H54 (cell line): ENCODE measurements at places on chromosomes 2 and 18.
A peak's percentile ranks its signal among the peaks of the same experiment; 100 is the strongest.

- no peak for DNase-seq
Measured at GRCh38 chr2:36406296-36406695, 50.7 kb downstream of the CRIM1 start.

GRCh38 chr18:31931886-31932240 is 11.1 kb downstream of the TRAPPC8 start:
- no peak for DNase-seq

- DNase-seq = no peak
Measured at GRCh38 chr2:97812931-97813330, 99.6 kb downstream of the ZAP70 start.

GRCh38 chr2:239806758-239807434 is 218.2 kb downstream of the NDUFA10 start:
- no peak for DNase-seq

- DNase-seq = no peak
Measured at GRCh38 chr2:227545990-227546389, 52.7 kb upstream of the SCYGR2 start.

- DNase-seq = no peak
Measured at GRCh38 chr18:23067236-23067635, 68.0 kb upstream of the CABLES1 start.

- no peak for DNase-seq
Measured at GRCh38 chr2:222332116-222332515, 33.3 kb upstream of the PAX3 start.

- DNase-seq = peak; percentile 60
Measured at GRCh38 chr2:45993476-45993991, 303.7 kb upstream of the EPAS1 start.

DNA sequence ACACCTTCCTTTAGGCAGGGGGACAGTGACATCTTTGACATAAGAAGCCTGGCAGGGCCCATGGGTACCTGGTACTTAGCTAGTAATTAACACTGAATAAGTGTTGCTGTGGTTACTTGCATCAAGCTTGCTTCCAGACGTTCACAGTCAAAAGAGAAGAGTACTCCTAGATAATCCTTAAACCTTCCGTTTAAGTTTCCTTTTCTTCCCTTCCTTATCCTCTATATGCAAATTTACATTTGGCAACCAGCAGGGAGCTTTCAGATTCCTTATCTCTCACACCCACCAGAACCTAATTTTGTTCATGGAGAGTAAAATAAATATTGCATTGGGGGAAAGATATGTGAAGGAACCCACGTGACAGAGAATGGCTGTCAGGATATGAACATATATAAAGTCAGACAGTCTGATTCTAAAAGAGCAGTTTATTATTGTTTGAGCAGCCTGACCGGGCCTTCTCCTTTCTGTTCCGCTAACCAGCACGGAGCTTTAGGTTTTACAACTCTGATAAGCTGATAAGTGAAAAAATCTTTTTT is 7.8 kb upstream of the RAB31 start:
- no peak for DNase-seq

- peak; percentile 15 for DNase-seq
Measured at GRCh38 chr2:165627470-165627869, 158.0 kb downstream of the CSRNP3 start.

GRCh38 chr2:19664646-19665045 is 237.1 kb downstream of the TTC32 start:
- no peak for DNase-seq

DNA sequence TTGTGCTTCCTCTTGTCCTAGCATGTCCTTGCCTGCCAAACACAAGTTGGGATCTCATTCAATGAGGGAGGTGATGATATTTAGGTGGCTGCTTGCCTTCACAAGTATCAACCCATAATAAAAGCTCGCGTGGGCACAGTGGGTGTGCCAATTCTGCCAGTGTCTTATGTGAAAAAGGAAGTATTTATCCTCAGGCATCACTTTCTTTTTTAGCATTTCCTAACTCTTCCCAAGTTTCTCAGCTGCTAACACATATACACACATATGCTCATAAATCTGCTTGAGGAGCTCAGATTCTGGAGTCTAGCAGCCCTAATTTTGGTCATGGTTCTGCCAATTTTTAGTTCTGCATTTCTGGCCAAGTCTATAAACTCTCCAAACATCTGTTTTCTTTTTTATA is 319.5 kb upstream of the HNMT start:
- no peak for DNase-seq

DNA sequence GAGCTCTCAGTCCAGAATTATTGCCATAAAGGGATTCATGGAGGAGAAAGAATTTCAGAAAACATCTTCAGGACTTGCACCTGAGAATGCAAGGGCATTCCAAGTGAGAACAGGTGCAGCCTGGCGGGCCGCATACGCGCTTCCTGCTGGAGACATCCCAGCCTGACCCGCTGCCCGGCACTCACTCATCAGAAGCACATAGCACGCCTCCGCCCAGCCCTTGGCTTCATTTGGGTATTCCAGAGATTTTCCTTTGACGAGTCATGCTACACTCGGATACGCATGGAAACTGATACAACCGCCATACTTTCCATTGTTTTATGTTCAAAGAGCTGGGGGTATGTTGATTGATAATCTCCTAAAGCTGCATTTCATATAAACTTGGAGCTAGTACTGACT is 228.0 kb upstream of the ID2 start:
- no peak for DNase-seq

- no peak for DNase-seq
Measured at GRCh38 chr2:165576409-165577154, 107.1 kb downstream of the CSRNP3 start.

DNA sequence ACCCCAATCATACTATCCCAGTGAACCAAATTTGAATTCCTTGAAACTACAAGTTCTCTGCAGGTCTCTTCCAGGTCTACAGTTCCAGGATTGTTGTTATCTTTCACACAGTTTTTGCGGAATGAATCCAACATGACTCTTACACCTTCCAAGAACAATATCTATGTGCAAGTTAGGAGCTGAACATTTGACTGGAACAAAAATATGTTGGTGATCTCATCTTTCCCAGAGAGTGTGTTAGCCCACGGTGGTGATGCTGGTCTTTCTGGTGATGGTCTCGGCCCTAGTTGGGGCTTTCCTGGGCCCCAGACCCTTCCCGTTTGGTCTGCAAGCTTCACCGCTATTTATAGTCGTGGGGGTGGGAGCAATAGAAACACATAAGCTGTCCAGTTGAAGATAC is 173.7 kb downstream of the TPGS2 start:
- no peak for DNase-seq

DNA sequence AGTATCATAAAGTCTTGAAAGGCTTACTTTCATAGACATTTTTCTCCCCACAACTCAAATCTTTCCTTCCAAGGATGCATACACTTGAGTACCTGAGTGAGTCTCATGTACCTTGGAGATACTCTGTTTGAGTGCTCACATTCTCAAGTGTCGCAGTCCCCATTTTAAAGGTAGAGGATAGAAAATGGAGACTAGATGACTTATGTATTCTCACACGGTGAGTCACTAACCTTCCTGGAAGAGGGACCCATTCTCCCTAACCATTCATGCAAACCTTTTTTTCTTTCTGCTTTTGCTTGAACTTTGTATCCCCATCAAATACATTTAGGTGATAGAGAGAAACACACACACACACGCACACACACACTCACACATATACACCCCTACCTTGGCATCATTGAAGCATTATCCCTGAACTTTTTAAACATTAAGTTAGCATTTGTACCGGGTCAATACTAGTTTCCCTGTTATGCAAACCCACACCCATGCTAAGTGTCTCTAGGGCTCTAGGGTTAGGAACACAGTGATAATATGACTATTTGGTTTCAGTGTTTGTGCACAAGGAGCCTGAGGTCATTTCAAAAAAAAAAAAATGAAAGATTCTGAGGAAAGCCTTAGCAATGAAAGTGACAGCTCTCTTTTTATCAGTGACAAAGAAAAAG is 236.2 kb downstream of the IKZF2 start:
- DNase-seq = no peak

- no peak for DNase-seq
Measured at GRCh38 chr2:205357732-205358131, 324.6 kb upstream of the NRP2 start.

- DNase-seq = no peak
Measured at GRCh38 chr2:12979066-12979465, 262.3 kb downstream of the TRIB2 start.

DNA sequence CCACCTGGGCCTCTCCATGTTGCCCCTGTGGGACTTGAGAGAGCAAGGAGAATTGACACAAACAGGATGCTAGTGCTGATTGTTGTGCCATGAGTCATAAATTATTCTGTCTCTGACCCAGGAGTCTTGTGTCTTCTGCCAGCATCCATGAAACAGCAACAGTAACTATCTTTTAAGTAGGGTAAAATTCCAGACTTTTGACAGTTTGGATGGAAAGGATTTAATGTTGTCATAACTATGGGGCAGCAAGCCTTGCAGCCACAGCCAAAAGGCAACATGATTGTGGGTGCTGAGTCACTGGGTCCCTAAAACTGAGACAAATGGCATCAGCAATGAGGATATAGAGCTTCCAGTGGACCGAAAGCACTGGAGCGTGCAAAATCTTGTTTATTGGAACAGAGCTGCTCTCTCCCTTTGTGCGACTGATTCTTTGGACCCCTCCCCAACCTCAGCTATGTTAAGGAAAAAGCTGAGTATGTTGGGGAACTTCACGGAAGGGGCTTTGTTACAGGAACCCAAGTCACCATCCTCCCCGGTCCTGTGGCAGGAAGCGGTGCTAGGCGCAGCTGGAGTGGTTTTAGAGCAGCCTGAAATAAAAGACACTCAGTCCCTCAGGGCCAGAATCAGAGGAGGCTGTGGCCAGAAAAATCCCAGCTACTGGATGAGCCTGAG is 9.6 kb upstream of the ITPRIPL1 start:
- no peak for DNase-seq

DNA sequence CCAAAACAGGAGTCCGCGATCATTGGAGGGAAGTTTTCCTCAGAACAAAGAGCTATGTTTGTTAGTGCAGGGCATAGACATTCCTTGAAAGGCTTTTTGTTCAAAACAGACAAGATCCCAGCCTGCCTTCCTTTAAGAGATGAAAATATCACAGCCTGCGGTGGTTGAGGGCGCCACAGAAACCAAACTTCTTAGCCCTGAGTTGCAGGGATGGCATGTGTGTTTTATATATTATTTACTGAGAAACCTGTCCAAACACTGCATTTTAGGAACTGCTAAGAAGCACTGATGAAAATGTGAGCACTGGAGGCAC is 57.5 kb upstream of the TMEM178A start:
- DNase-seq = no peak

DNA sequence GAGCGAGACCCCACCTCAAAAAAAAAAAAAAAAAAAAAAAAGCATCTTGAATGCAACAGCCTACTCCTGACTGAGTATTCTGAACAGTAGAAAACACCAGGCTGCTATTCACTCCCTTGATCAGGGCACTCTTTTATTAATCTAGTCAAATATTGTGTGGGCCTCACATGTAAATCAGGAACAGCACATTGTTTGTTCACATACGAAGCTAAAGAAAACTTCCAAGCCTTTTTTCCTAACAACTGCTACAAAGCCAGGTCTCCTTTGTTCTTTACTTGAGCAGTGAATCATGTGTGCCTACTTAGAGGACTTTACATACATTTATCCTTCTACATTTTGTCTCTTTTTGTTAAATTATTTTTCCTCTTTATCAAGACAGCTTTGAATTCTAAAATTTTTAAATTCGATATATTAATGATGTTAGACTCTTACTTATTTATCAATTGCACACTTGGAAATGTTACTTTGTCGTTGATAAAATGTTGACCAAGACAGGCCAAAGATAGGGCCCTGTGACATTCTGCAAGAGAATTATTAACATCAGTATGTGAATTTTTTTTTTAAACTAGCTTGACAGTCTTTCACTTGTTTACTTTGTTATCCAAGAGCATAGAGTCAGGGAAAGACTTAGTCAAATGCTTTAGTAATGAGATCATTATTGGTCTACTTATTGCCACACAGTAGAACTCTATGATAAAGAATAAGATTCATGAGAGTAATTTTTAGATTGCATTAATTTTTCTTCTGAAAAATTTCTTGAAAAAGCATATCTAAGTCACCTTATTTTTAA is 13.2 kb downstream of the SPATS2L start:
- no peak for DNase-seq

DNA sequence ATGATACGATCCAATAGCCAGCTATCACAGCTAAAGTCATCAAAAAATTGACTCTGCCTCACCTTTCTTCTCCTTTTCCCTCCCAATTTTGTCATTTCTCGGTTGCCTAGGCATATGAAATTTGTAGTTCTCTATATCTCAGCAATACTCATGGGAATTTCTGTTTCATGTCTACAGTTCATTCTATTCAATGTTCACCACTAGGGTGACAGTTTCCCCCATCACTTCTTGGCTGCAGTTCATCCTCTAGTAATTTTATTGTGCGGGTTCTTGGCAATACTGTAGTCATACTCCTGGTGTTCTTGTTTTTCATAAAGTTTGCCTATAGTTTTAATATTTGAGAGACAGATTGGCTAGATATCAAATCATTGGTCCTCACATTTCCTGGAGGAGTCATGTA is 872.2 kb upstream of the ID2 start:
- DNase-seq = no peak

GRCh38 chr18:31610286-31611205 is 18.9 kb downstream of the TTR start:
- DNase-seq = no peak

GRCh38 chr2:219510512-219511135 is 3.7 kb upstream of the ASIC4 start:
- no peak for DNase-seq

DNA sequence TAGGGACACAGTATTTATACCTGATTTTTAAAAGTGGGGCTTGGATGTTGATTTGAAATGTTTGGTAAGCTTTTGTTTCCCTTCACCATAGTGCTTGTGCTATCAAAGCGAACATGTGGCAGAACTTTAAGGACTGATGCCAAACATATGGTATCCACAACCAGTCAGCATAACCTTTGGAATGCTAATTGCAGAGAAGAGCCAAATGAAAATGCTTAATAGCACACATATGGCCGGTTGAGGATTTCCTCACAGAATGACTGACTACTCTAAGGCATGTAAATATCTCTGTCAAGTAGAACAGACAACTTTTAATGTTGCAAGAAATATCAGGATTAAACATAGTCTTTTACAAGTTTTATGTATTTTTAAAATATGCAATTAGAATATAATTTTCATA is 120.9 kb upstream of the COL3A1 start:
- no peak for DNase-seq
